Stimulated activated CD8-positive, alpha-beta memory T cell treated with anti-CD3 and anti-CD28 coated beads, Interleukin-7, amount 100 ng/mL, for 24 hours (primary cell): ENCODE measurements at places on chromosomes 2 and 18.

- DNase-seq, result no peak
Measured at GRCh38 chr2:126643431-126643830, 12.5 kb upstream of the GYPC start.

GRCh38 chr2:242017086-242017485, 147.6 kb downstream of the RTP5 start:
- no peak for DNase-seq

GRCh38 chr2:235756491-235756890, 262.6 kb downstream of the AGAP1 start:
- no peak for DNase-seq

GRCh38 chr2:131055169-131056065, 37.8 kb downstream of the FAM168B start:
- DNase-seq, result no peak

- no peak for DNase-seq
Measured at GRCh38 chr2:74566076-74566753, 11.7 kb downstream of the DOK1 start.

- no peak for DNase-seq
Measured at GRCh38 chr2:42217307-42217706, 48.2 kb downstream of the EML4 start.

GRCh38 chr2:190178066-190178722, 115.7 kb upstream of the MSTN start:
- DNase-seq, result no peak

DNA sequence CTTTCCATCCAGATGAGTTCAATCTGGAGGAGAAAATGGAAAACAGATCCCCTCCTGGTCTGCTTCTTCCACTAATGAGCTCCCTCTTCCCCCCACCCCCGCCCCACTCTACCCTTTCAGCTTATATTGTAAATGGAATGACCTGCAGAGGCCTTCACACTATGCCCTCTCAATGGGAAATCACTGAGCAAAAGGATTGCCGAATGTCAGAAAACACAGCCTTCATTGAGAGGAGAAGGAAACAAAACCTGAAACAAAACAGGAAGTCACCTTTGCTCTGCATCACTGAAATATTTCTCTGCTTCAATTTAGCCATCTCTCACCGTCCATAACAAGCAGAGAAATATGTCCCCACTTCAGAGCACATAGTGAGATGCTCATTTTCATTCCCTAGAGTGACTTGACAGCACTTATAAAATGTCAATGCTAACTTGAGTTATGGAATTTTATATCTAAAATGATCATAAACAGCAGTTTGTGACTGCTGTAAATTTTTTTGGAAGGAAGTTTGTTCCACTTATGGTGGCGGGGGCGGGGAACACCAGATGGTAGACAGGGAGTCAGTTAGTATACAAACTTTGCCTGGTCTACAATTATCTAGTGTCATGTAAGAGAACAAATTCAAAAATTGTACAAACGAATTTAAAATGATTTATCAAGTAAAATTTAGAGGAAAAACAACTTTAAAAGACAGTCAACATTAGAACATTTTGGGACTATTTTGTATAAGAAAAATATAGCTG, 1.8 kb upstream of the FRZB start:
- no peak for DNase-seq

DNA sequence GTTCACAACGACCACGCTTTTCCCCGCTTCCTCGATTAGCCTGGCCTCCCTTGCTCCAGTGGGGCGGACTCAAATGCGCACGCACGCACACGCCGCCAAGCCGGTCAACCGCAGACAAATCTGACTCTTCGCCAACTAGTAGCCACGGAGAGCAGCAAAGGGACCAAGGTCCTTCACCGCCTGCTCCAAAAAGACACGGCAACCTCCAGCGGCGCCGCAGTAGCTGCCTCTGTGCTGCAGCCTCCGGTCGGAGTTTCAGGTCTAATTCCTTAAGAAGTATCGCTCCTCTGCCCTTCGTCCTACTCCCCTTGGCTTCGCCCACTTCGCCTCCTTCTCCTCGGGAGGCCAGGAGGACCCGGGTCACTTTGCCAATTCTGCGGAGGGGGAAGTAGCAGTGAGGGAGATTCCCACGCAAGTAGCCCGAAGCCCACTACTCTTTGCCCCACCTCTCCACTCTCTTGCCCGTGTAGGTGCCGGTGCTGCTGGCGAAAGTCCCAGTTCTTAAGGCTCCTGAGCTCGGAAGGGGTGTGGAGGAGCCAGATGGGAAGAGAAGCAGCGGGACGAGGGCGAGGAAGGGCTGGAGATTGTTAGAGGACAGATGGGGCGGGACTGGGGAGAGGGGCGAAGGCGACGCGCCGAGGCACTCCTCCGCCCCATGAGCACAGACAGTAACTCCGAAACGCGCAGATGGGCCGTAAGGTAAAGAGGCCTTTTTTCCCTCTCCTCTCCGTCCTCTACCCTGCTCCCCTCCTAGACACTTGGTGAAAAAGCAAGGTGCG, 615 bp downstream of the AKAIN1 start:
- DNase-seq, result no peak

DNA sequence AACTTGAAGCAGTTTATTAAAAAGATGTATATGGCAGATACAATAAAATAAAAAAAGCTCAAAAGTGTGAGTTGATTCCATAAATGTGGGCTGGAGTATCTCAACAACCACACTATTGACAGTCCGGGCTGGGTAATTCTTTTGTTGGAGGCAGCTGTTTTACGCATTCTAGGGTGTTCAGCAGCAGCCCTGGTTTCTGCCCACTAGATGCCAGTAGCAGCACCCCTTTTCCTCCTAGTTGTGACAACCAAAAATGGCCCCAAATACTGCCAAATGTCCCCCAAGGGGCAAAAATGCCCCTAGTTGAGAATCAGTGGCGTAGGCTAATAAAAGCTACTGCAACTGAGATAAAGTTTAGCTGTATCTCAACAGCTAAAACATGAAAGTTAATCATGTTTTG, 44.8 kb downstream of the CHMP3 start:
- DNase-seq, result no peak

- no peak for DNase-seq
Measured at GRCh38 chr18:31590570-31590969, 1.1 kb upstream of the TTR start.

GRCh38 chr2:2230433-2230817, 100.7 kb downstream of the MYT1L start:
- no peak for DNase-seq

- no peak for DNase-seq
Measured at GRCh38 chr2:84942964-84943421, 28.0 kb upstream of the KCMF1 start.

DNA sequence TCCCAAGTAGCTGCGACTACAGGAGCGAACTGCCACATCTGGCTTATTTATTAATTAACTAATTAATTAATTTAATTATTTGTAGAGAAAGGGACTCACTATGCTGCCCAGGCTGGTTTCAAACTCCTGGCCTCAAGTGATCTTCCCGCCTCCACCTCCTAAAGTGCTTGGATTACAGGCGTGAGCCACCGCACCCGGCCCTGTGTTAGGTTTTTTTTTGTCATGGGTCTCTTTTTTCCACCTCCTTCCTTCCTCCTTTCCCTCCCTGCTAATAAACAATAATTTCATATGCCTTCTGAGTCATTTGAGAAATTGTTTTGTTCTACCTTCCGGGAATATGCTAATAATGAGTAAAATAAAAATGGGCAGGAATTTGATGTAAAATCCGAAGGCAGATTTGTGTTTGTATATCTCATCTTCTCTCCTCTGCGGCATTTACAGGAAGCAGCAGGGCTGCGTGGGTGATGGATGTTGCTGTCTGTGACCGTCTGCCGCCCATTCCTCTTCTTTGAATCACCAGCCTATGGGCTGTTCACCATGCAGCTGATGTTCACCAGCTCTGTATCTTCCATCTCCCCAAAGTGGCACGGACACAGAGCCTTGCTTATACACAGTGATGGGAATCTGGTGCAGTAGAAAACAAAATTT, 89.9 kb downstream of the ACSL3 start:
- no peak for DNase-seq

DNA sequence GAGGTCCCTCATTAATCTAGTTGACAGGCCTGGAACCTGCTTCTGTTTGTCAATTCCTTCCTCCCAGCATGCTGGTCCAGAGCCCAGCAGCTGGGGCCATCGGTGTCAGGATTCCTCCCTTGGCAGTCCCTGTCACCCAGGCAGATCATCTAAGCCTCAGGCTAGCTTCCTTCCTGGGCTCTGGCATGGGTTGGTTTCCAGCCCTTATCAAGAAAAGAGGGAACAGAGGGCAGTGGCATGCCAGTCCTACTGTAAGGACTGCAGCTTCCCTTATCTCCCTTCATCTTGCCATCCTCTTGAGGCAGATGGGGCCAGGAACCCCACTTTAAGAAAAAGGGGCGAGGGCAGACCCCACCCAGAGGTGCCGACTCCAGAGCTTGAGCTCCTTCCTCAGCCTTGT, 10.9 kb upstream of the KCNK3 start:
- no peak for DNase-seq

GRCh38 chr18:3906116-3906750, 456.3 kb downstream of the TGIF1 start:
- DNase-seq, result no peak

- no peak for DNase-seq
Measured at GRCh38 chr2:108958632-108959341, 30.2 kb downstream of the EDAR start.

DNA sequence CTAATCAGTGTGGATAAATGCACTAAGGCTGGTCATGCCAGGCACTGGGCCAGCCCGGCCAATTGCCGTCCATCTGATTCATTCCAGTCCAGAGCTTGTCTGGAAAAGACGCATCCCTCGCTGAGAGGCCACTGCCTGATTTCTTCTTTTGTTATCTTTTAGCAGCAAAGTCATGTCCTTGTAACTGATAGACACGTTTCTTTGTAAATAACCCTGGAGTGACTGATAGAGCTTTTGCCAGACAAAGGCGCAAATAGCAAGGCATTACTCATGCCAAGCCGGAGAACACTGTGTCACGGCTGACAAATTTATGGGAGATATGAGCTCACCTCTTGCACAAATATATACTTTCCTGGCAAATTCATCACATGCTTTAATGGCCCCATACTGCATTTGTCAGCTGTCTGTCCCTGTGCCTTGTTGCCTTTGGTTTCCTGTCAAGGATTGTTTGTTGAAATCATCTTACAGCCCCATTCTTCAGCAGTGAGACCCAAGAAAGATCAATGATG, 164.4 kb downstream of the ETAA1 start:
- no peak for DNase-seq

DNA sequence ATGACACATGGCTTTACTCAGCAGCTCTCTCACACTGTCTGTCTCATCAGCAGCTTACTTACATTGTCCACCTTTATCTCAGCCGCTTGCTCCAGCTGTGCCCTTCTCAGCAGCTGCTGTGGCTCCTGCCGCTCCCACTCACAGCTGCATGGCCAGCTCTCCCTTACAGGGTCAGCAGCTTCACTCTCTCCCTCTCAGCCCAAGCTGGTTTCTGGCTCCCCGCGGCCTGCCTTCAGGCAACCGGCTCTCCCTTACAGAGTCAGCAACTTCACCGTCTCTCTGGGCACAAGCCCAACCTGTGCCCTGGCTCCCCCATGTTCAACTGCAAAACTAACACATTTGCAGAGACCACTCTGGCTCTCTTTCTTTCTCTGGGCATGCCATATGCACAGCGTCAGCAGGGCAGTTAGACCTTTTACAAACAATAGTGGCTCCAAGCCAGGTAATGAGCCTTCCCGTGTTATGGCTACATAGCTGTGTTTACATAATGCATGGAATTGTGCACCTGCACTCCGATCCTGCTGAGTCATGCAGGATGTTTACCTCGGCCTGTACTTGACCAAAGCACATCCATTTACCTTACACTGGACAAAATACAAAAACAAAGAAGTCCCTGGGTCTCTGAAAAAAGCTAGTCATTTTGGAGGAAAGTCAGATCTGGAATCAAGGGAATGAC, 167.3 kb downstream of the DOK6 start:
- no peak for DNase-seq

- DNase-seq, result no peak
Measured at GRCh38 chr2:238908960-238909951, 61.4 kb downstream of the TWIST2 start.

DNA sequence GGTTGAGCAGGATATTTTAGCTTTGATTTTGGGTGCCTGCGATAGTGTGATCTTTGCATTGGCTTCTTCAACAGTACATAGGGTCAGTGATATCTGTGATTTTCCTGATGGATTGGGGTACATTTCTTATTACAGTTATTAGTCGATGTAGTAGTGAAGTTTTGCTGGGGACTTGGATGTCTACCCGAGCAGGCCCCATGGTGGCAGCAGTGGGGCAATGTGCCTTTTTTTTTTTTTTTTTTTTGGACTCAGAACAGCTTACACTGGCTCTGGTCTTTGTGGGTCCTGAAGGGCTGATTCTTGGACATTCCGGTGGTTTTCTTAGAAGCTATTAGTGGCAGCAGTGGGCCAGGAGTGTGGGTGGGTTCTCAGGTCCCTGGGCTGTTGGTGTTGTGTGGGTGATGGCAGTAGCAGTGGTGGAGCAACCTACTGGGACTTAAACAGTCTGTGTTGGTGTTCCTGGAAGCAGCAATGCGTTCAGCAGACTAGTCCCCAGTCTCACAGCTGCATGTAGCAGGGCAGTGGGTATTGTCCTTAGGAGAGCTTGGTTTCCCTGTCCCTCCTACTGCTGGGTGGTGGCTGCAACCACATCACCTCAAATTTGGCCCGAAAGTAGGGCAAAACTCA, 53.7 kb upstream of the SLC4A10 start:
- no peak for DNase-seq

- no peak for DNase-seq
Measured at GRCh38 chr18:6546229-6546628, 131.5 kb upstream of the L3MBTL4 start.

DNA sequence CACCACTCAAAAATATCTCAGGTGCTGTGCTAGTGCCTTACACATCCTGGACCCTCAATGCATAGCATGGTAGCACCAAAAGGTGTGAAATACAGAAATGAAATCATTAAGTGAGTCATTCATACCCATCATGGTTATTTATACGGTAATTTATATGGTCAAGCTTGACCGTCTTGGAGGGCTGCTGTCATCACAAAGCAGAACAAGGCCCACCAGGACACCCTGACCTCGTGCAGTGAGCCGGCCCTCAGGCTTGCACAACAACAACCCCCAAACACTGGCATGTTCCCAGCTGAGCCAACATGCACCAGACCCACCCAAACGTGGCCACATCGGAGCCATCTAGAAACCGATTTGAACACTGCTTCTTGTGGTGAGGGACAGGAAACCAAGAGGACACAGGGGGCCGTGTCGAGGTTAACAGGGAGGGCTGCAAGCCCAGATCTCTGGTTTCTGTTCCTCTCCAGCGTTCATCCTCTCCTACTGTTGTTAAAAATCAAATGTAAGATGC, 378.5 kb upstream of the ID2 start:
- peak; percentile 40 for DNase-seq

DNA sequence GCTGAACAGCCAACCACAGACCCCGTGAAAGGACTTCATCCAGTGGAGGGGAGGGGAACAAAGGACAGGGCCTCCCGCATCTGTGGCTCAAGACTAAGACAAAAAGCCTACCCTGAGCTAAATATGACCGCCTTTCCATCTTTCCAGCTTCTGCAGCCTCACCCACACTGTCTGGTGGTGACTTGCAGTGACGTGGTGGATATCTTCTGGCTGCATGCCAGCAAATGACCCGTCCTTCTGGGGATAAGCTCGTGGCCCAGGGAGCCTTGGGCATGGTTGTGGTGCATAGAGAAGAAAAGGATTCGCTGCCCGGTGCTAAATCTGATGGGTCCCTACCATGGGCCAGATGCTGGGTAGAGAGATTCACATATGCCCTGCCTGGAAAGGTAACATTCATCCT, 8.7 kb upstream of the NGEF start:
- DNase-seq, result no peak
